Stimulated activated CD8-positive, alpha-beta memory T cell treated with anti-CD3 and anti-CD28 coated beads, Interleukin-12 subunit alpha, Interleukin-12 subunit beta, amount 100 ng/mL, for 4 hours (primary cell): ENCODE measurements at places on chromosomes 3 and 15.

DNA sequence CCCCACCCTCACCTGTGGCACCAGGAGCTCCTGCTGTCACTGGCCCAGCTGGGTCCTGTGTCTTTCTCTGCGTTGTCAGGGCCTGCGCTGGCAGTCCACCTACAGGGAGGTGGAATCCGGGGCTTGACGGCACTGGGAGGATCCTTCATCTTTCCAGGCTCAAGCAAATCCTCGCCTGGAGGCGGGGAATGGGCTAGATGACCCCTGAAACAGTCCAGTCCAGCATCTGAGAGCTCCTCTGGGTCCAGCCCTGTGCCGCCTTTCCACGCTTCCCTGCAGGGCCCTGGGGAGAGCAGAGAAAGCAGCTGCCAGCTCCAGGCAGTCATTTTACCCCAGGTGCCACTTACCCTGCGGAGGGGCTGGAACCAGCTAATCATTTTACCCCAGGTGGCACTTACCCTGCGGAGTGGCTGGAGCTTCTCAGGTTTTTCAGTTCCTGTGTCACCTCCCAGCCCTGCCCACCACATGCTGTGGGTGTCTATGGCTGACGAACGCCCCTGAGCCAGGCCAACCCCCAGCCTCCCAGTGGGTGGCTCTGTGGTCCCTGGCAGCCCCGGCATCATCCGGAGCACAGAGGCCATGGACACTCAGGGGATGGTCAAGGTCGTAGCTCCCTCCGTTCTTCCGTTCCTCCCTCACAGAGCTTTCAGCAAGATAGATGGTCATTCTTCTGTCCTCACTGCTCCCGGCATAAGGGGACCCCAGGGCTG lies 17.9 kb upstream of the ADIPOQ start:
- no peak for DNase-seq

DNA sequence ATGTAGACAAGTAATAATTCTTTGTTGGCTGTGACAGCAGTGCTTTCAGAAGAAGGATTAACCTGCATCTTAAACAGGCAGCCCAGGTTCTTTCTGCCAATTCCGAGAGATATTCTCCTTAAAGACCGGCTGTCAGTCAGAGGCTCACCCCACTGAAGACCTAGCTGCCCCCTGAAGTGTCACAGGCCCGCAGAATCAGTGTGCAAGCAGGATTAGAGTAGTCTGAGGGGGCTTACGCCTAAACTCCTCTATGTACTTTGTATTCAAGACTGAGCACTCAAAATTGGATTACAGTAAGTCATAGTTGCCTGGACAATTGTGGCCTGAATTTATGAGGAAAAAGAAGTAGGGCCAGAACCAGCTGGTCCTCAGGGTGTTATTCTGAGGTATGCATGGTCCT lies 342.9 kb downstream of the CLSTN2 start:
- no peak for DNase-seq

GRCh38 chr3:51708216-51708845 lies 1.5 kb downstream of the GRM2 start:
- no peak for DNase-seq

DNA sequence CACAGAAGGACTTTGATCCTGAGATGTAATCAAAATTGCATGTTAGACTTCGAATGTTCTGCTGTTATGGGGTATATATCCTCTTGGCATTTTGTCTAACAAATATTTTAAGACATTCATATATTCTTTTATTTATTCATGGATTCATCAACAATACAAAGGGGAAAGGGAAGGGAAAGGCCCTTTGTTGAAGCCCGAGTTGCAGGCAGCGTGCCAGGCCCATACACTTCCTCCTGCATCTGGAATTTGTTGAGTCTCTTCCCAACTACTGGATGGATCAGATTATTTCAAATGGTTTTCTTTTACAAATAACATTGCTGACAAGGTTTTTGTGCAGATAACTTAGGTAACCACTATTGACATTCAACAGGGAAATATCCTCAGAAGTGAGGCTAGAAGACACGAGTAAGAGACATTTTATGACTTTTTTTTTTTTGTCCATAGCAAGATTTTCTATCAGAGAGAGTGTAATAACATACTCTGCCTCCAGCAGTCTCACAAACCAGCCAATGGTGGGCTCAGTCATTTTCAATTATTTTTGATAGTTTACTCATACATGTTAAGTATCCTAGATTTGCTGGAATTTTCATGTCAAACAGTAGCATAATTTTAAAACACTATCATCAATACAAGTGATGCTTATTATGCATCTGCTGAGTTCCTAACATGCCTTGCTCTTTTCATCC lies 94.3 kb downstream of the RPL39L start:
- no peak for DNase-seq

DNA sequence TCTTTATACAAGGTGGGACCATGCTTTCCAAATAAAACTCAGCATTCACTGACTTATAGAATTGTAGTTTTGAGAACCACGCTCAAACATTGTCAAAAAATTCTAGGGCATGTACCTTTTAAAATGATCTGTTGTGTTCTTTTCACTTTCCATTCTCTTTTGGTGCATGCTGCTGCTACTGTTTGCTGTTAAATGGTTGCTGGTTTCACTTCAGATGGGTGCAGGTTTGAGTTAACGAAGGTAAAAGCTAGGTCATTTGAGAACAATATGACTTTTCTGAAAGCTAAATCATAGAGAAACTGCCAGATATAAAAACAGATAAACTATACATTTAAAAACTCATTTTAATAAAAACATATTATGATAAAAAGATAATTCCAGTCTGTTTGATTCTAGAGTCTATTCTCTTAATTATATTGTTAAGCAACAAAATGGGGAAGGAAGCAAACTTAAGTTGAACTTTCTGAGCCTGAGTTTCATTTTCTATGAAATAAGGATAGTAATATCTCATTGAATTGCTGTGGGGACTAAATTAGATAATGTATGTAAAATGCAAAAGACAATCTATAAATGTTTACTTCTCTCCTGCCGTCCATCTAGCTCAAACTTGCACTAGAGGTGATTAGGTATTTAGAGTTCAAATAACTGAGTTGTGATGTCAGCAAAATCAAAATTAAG lies 82.4 kb downstream of the OXSM start:
- no peak for DNase-seq

GRCh38 chr15:60626669-60627068 lies 147.7 kb upstream of the ICE2 start:
- DNase-seq: no peak

DNA sequence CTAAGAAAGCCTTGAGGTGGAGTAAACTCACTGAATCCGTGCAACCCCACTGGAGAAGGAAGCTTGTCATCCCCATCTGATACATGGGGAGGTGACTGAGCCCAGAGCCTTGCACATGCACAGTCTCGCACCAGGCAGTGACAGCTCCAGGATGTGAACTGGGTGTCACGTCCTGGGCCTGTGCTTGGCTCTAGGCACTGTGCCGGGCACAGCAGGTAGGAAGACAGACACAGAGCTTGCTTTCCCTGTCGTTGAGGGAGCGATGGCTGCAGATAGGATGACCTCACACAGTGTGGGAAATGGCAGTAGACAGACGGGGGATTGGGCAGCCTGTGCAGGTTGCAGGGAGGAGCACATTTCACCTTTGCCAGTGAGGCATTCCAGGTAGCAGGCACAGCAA lies 12.2 kb upstream of the ATP2B2 start:
- DNase-seq: no peak

DNA sequence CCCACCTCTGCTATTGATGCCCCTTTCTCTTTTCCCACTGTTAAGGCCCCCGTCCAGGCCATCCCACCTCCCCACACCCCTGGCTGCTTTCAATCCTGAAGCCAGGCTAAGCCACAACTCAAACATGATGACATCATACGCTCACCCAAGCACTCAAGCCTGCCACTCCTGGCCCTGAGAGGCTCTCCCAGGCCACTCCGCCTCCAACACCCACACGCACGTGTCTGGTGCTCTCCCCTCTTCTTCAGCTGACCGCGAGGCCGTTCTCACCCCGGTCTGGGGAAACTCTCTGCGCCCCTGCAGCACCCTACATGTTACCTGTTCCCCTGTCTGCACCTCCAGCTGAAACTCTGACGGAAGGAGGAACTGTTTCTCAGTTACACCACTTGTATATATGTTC lies 6.2 kb downstream of the ZXDC start:
- no peak for DNase-seq

DNA sequence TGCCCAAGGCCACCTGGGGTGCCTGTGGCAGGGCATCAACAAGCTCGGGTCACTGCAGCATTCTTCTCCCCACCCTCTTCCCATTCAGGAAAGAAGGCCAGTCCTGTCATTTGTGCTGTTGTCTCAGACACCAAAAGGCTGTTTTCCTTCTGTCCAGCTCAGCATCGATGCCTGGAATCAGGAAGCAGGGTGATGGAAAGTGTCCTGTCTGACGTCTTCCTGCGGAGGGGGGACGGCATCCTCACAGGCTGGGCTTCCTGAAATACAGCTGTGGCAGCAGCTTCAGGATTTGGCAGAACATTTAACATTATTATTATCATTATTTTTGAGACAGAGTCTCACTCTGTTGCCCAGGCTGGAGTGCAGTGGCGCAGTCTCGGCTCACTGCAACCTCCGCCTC lies 33.0 kb upstream of the ANKDD1A start:
- DNase-seq: no peak

- no peak for DNase-seq
These were observed 7.7 kb downstream of the IGDCC4 start for GRCh38 chr15:65414841-65415621.

GRCh38 chr15:67914537-67915460 lies 75.0 kb upstream of the RNU6-1 start:
- DNase-seq: no peak

GRCh38 chr3:48338635-48339034 lies 5.2 kb upstream of the SPINK8 start:
- no peak for DNase-seq

- DNase-seq: no peak
These were observed 1447.4 kb upstream of the ALCAM start for GRCh38 chr3:103919327-103919726.

GRCh38 chr3:174812172-174812862 lies 46.8 kb upstream of the NAALADL2 start:
- no peak for DNase-seq

DNA sequence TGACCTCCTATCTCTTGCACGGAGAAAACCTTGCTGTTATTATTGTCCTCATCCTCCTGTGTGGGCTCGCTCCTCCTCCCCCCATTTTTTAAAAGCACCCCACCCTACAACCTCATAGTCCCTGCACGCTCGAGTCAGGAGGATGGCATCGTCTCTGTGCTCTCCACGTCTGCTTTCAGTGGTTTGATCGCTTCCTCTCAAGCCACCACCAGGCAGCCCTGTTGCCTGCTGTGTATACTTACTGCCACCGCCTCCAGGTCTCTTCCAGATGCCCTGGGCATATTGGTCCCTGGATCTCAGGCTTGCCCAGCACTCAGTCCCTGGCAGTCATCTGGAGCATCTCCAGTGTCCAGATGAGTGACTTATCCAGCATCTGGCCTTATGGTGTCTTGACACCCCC lies 42.1 kb upstream of the GCNT3 start:
- no peak for DNase-seq

GRCh38 chr3:172201136-172201869 lies 161.9 kb downstream of the FNDC3B start:
- DNase-seq: no peak

GRCh38 chr15:31372635-31373091 lies 46.0 kb downstream of the KLF13 start:
- DNase-seq: no peak

- DNase-seq: no peak
These were observed 118.6 kb upstream of the NR2E3 start for GRCh38 chr15:71691458-71692417.

GRCh38 chr3:38707730-38708129 lies 58.2 kb upstream of the SCN5A start:
- DNase-seq: no peak

DNA sequence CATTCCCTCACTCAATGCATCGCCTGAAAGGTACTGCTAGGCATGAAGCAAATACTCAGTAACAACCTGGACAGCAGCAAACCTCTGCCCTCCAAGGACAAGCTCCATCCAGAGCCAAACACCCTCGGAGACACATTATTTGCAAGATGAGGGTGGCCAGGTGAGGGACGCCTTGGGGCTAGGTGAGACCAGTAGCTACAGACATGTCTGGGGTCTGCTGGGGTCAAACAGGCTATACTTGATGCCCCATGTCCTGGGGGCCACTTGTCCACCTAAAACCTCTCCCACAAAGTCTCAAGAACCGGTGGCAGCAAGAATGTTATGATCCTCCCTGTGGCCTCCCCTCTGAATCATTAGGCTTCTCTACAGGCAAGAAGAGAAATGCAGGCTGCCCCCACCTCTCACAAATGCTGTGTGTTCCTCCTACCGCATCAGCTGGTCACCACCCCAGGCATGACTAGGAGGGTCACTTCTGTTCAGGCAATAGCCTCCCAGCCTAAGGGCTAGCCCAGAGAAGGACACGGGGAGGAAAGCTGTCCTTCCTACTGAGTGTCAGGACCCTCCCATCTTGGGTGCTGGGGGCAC lies 54.3 kb downstream of the TBC1D2B start:
- DNase-seq: no peak

- DNase-seq: no peak
These were observed 91.3 kb downstream of the SHQ1 start for GRCh38 chr3:72756900-72757299.

DNA sequence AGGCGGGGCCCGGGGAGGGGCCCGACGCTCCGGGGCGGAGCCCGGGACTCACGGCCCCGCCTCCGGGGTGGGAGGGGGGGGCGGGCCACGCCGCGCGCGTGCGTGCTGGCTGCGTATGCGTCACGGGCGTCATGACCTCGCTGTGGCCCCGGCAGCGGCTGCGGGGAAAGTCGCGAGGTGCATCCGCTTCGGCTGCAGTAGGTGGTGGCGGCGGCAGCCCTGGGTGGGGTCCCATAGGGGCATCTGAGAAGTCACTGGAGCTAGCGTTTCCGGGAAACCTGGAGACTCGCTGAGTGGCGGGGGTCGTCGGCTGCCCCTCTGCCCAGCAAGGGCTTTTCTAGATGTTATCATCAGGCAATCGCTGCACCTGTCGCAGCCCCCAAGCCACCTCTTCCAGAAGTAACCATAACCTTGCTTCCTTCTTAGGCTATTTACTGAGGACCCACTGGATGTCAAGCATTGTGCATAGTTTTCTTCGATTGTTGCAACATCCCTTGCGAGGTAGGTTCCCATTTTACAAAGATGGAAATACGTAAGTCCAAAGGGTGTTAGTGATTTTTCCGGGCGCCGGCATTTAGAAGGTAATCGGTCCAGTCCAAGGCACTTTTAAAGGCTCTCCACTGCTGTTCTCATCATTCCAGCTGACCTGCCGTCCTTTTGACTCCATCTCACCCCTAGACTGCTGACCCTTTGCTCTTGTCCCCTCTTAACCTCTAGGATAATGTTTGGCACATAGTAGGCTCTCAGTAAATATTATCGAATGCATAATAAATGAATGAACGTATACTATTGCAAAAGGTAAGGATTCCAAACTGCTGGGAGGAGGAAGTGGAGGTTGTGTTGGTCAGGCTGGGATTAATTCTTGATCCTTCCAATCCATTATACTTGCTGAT lies at the start of gene GDPGP1:
Gene GDPGP1 (plus strand): TSS at position 114 of the 893 bp plus-strand sequence. CDS start 6,700 bp downstream, outside the sequence.
- DNase-seq: peak; percentile 97

- no peak for DNase-seq
These were observed 258.9 kb downstream of the FHIT start for GRCh38 chr3:60992395-60992794.

GRCh38 chr15:52529341-52529924 lies 753 bp upstream of the MYO5A start:
- peak; percentile 7 for DNase-seq
